NCI-H1930 (cell line): ENCODE measurements at places on chromosomes 2 and 18.
A peak's percentile ranks its signal among the peaks of the same experiment; 100 is the strongest.

- no peak for DNase-seq
These were observed 3.2 kb upstream of the FAM98A start for GRCh38 chr2:33602201-33602830.

DNA sequence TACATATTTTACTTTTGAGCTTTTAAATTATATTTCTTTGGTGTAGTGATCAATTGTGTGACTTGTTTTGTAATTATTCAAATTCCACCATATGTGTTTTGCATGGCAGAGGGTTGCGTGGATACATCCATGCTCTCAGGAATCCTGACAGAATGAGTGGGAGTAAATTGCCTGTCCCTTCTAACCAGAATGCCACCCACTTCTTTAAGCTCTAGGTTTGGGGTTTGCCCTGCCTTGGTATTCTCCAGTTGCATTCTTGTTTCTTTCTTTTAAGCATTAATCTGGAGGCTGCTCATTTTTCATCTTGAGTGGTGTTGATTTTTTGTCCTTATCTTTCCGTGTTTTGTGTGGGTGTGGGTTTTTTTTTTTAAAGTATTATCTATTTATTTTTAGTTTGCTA, 360.0 kb downstream of the PTPRM start:
- DNase-seq, result no peak

- no peak for DNase-seq
These were observed 42.8 kb upstream of the MAL start for GRCh38 chr2:94982675-94983074.

GRCh38 chr2:44135771-44136170, 32.9 kb upstream of the PPM1B start:
- DNase-seq, result no peak

GRCh38 chr2:208608122-208608835, 201.7 kb downstream of the PTH2R start:
- peak; percentile 18 for DNase-seq

DNA sequence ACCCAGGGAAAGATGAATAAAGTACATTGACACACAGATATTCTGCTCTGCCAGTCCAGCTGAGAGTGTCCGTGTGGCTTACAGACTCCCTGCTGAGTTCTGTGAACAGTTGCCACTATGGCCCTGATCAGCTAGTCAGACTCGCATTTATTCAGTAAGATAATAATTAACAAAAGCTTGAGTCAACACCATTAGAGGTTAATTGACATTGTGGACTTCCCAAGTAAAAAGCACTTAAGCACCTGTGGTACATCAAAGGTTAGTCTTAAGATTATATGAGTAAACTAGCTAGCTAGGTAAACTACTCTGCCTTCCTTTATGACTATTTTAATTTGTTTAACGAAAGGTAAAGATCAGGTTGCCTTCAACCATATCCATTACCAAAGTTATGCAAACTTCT, 33.7 kb downstream of the ANKRD30B start:
- DNase-seq, result no peak

GRCh38 chr2:231221761-231222160, 23.3 kb downstream of the ARMC9 start:
- no peak for DNase-seq

- DNase-seq, result no peak
These were observed 4.0 kb upstream of the ZFP36L2 start for GRCh38 chr2:43230351-43230885.

- DNase-seq, result no peak
These were observed 20.7 kb downstream of the FBXO15 start for GRCh38 chr18:74126684-74127655.
